ENCODE measurements at places on chromosomes 11 and 22. TPM values are rescaled to one million over a fixed set of nuclear protein-coding genes. Genes with fewer than 3 reads are reported as not detected.

The WNT11 gene
- 1.2 TPM for total RNA-seq

The NCAM1 gene
- not detected for total RNA-seq

The MTMR2 gene
- total RNA-seq = 6.9 TPM

The FXYD2 gene
- 1.7 TPM for total RNA-seq

- DNase-seq = no peak
These were observed 17.9 kb downstream of the ART5 start for GRCh38 chr11:3623767-3624458.

GRCh38 chr11:70092959-70093715 is 15.0 kb downstream of the ANO1 start:
- DNase-seq = no peak

DNA sequence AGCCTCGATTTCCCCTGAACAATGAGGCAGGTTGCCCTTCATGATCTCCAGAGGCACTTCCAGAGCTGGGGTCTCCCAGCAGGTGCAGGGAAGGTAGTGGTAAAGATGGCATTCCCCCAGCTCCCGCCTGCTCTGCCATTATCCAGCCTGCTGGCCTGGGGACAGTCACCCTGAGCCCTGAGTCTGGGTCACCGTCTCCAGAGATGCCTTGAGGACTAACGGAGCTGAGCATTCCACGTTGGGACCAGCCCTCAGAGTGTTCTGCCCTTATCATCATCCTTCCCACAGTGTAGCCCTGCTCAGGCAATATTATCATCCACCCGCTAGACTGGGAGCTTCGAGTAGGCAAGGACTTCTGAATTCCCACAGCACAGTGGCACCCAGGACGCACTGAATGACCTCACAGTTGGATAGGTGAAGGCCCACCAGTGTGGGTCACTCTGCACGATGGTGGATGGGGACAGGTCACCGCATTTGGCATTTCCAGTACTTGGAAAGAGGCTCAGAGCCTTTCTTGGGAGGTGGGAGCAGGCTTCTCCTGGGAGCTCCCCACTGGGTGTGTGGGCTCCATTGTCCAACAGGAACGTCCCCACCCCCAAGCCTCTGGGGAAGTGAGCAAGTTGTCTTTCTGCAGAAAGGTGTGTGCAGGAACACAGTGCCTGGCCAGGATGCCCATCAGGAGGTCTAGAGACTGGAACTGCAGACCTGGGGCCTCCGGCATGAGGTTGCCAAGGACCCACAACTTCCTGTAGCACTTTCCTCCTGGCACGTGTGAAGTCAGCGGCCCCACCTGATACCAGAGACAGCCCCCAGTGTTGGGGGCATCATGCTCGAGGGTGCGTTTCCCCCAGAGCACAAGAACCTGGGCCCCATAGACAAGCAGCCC is 51.4 kb upstream of the WNT7B start:
- DNase-seq = peak; percentile 26

- no peak for DNase-seq
These were observed 4.3 kb upstream of the NHERF4 start for GRCh38 chr11:119180729-119181676.

DNA sequence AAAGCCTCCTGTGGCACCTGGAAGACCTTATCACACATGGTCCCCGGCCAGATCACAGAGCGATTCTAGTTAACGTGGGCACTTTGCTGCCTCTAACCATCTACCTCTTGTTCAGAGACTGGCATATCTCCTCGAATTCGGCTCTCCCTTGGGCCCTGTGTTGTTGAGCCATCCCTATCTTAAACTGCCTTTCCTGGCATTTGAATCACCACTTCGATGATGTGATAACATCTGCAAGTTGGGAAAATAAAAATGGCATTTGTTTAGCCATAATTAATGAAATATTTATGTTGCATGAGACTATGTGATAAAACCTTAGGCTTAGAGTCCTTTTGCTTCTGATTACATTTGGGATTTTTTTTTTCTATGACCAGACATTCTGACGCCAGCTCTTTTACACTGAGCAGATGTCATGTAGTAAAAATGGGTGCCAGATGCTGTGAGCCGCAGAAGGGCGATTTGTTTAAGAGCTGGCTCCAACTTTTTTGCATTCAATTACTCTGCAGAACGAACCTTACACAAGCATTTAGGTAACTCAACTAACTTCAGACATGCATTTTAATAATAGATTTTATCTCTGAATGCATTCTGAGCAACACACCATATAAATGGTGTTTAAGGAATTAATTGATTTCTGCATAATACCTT is 58.5 kb upstream of the PARVA start:
- no peak for DNase-seq

GRCh38 chr11:75539459-75540334 is 14.0 kb upstream of the GDPD5 start:
- no peak for DNase-seq

DNA sequence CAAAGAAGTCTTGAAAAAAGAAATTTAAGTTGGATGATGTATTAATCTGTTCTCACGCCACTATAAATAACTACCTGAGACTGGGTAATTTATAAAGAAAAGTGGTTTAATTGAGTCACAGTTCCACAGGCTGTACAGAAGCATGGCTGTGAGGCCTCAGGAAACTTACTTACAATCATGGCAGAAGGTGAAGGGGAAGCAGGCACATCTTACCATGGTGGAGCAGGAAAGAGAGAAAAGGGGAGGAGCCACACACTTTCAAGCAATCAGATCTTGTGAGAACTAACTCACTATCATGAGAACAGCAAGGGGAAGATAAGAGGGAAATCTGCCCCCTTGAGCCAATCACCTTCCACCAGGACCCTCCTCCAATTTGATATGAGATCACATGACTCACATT is 65.7 kb upstream of the AMOTL1 start:
- DNase-seq = no peak

- no peak for DNase-seq
These were observed 65.6 kb upstream of the PTPRJ start for GRCh38 chr11:47914743-47915142.

- no peak for DNase-seq
These were observed 36.7 kb upstream of the VSTM5 start for GRCh38 chr11:93887111-93887510.

DNA sequence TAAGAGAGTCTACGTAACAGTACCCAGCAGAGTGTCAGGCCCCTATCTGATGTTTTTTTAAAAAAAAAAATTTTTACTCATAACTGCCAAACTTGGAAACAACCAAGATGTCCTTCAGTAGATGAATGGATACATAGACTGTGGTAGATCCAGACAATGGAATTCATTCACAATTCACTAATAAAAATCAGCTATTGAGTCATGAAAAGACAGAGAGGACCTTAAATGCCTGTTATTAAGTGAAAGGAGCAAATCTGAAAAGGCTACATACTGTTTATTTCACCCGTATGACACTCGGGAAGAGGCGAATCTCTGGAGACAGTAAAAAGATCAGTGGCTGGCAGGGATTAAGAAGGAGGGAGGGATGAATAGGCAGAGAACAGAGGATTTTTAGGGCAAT is 541.4 kb upstream of the TENM4 start:
- DNase-seq = no peak

DNA sequence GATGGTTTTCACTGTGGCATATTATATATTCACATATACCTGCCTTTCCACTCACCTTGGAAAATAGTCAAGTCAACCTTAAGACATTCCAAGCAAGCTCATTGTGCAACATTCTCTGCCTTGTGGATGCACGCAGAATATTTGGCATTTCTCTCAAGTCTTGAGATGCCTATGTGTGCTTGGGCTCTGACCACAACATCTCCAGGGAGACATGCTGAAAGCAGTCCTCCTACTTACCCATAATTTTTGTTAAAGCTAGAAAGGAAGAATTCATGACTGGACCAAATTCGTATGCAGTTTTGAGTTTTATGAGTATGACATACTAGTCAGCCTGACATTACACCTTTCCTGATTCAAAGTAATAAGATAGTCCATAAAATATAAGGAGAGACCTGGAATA is 684.0 kb downstream of the OPCML start:
- DNase-seq = no peak

GRCh38 chr22:49583341-49583740 is 244.3 kb downstream of the BRD1 start:
- DNase-seq = no peak

DNA sequence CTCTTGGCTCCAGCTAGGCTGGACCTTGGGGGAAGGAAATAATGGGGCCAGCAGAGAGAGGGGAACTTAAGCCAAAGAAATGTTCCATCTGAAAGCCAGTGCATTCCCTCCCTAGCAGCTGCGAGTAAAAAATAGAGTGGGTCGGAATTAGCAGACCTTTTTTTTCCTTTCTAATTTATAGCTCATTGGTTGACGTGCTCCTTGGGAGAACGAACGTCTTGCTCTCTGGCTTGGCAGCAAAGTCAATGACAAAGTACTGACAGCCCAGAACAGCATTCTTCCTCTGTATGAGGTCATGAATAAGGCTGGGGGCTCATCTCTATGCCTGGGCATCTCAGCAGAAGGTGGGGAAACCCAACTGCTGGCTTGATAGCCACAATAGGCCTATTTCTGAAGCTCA is 65.0 kb downstream of the SEZ6L start:
- DNase-seq = no peak

GRCh38 chr11:128398517-128399250 is 188.7 kb downstream of the ETS1 start:
- no peak for DNase-seq

DNA sequence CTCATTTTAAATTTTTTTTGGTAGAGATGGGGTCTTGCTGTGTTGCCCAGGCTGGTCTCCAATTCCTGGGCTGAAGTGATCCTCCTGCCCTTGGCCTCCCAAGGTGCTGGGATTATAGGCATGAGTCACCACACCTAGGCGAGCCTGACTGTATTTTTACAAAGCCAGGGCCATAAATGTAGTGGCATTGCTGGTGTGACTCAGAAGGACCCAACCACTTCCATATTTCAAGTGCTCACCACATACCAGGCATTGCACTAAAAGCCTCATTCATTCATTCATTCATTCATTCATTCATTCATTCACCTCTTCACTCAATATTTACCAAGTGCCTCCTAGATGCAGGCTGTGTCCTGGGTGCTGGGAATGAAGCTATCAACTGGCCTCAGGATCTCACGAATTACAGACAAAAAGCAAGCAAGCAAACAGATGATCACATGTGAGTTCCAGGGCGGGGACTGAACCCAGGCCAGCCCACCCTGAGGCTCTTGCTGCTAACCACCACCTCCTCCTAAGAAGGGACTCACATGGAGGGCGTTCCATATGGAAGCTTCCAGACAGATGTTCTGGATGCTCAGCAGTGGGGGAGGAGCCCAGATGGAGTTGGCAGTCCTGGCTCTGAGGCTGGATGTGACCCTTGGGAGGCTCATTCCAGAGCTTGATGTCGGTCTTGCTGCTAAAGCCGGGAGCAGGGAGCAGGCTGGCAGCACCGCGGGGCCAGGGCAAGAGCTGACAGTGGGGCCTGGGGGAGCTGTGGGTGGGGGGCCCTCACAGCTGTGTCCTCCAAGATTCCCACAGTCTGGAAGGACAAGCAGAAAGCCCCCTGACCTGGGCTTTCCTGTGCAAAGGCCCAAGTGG is 158.8 kb downstream of the CTTN start:
- DNase-seq = no peak

- no peak for DNase-seq
These were observed 12.1 kb downstream of the BTBD10 start for GRCh38 chr11:13450832-13451397.

- DNase-seq = no peak
These were observed 40.5 kb downstream of the DKK3 start for GRCh38 chr11:11967669-11968510.

GRCh38 chr11:69914286-69915150 is 95.3 kb upstream of the FGF3 start:
- no peak for DNase-seq

DNA sequence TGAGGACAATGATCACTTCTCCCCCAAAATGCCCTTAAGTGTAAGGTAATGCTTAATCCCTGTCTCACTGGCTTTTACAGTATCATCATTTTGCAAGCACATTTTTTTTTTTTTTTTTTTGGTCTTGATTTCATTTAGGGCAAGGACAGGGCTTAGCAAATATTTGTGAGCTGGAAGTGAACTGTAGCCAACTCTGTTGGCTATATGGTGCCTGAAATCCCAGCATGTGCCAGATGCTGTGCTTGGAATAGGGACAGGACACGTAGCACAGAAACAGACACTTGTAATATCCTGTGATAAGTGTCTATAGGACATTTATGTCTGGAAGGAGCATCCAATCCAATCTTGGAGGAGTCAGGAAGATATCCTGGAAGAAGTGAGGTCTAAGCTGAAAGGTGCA is 198.3 kb downstream of the NAV2 start:
- no peak for DNase-seq

DNA sequence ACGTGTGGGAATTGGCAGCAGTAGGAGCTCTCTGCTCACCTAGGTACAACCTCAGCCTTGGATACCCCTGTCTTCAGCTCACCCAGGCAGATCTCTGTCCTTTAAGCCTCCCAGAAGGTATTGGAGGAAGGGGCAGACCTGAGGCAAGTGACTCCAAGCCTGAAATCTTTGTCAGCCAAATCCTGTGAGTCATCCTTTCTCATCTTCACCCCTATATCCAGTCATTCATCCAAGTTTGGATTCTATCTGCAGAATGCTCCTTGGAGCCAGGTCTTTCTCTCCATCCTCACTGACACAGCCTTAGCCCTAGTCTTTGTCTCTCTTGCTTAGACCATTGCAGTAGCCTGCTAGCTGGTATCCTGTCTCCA is 10.4 kb upstream of the THY1 start:
- no peak for DNase-seq

DNA sequence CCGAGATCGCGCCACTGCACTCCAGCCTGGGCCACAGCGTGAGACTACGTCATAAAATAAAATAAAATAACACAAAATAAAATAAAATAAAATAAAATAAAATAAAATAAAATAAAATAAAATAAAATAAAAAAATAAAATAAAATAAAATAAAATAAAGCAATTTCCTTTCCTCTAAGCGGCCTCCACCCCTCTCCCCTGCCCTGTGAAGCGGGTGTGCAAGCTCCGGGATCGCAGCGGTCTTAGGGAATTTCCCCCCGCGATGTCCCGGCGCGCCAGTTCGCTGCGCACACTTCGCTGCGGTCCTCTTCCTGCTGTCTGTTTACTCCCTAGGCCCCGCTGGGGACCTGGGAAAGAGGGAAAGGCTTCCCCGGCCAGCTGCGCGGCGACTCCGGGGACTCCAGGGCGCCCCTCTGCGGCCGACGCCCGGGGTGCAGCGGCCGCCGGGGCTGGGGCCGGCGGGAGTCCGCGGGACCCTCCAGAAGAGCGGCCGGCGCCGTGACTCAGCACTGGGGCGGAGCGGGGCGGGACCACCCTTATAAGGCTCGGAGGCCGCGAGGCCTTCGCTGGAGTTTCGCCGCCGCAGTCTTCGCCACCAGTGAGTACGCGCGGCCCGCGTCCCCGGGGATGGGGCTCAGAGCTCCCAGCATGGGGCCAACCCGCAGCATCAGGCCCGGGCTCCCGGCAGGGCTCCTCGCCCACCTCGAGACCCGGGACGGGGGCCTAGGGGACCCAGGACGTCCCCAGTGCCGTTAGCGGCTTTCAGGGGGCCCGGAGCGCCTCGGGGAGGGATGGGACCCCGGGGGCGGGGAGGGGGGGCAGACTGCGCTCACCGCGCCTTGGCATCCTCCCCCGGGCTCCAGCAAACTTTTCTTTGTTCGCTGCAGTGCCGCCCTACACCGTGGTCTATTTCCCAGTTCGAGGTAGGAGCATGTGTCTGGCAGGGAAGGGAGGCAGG is at the start of gene GSTP1:
Gene GSTP1, plus strand, starts transcription at position 566 of the 958 bp plus-strand sequence. Its CDS starts 32 bp downstream, at position 598.
- peak; percentile 72 for DNase-seq

All from CD4-positive, alpha-beta T cell (primary cell).